CD4-positive, alpha-beta memory T cell (primary cell): ENCODE measurements at places on chromosomes 12 and 14.

DNA sequence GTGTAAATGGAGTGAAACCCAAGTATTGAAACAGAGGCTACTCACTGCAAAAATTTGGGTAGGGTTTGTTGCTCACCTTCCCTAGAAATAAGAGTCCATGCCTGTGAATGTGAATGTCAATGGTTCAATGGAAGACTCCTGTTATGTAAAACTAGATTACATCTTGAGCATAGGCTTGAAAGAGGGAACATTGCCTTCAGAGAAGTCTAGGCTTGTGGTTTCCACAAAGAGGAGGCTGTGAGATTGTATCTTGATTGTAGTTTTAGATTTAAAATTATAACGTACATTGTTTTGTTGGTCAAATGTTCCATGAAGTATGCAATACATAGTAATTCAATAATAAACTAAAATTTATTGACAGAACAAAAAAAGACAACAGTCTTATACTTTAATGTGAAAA is 413.7 kb upstream of the RPL10L start:
- no peak for DNase-seq

DNA sequence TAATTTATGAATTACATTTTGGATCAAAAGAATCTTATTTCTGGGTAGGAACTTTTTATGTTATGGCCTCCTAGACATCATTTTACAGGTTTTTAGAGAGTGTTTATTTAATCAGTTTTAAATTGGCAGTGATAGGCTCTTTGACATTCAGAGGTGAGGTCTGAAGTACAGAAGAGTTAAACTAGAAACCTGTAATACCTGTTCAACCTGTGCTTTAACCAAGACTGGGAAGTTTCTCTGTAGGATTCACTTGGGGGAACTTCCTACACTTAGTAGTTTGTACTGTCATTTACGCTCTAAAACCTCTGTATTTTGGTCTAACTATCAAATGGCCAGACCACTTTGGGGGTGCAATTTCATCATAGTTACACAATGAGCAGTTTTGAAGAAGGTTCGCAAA is 35.9 kb downstream of the PLEKHA5 start:
- no peak for DNase-seq

GRCh38 chr14:54600717-54601109 is 33.8 kb downstream of the SAMD4A start:
- no peak for DNase-seq

GRCh38 chr12:83690465-83690864 is 1003.8 kb downstream of the TMTC2 start:
- DNase-seq: no peak

- no peak for DNase-seq
These were observed 490.9 kb downstream of the FLRT2 start for GRCh38 chr14:86020841-86021240.

DNA sequence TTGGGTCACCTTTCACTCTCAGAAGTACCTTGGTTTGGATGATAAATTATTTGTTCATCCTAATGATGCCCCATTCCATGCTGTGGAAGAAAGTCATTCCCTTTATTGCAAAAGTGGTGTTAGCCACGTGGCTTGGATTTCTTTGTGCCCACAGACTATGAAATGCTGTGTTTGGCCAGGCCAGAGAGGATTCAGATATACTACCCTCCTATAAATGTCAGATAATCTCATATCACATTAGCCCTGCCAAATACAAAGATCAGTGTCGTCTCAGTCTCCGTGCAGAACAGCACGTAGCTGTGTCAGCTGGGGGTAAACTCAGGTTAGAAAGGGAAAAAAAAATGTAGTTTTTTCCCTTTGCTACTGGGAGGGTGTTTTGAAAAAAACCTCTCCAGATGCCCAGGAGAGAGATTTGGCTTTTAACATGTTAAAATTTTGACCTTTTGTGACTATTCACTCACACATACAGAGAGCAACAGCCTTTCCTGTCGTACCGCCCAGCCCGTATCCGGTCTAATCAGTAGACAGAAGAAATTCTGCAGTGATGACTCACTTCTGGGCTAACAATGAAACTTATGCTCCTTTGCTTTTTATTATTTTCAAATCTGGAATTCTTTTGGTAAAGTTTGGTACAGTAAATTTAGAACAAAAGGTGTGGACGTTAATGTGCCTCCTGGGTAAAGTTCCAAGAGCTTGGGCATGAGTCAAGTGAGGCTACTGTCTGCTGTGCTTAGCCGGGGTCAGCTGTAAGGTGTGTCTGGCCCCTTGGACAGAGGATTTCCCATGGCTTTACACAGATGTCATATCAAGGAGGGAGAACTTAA is 8.5 kb upstream of the PTPRB start:
- no peak for DNase-seq

DNA sequence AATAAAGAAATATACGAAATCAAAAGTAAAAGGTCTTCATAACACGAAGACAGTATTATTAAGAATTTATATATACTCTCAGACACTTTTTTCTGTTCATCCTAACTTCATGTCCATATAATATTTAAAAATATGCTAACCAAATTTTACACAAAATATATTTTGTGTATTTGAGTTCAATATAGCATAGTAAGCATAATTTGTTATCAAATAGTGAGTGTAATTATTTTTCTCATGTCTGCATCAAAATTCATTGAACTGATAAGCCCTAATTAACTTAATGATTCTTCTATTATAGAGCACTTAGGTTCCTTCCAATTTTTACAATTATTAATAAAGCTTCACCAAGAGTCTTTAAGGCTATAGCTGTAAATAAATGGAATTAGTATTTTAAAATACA is 99.7 kb upstream of the SYT1 start:
- no peak for DNase-seq

DNA sequence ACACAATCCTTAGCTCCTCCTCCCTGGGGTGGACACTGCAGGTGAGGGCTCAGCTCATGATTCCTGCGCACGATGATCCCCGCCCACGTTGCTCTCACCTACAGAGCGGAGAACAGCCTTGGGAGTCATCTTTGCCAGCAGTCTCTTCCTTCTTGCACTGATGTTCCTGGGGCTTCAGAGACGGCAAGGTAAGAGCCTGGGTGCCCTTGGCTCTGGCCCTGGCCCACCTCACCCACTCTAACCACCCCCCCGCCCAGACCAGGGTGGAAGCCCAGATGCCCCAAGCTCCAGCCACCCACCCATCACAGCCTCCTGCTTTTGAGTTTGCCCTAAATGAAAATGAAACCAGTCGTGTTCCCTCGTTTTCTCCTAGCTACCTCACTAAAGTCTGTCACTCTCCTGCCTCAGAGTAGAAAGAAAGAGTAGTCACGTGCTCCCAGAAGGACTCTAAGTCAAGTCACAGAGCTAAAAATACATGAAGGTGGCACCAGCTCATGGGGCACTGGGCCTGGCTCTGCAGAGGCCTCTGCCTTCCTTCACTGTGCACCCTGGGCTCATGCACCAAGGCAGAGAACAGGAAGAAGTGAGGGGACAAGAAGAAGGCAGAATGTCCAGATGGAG is 9.0 kb downstream of the TAPBPL start:
- no peak for DNase-seq

GRCh38 chr12:22361785-22362184 is 27.3 kb upstream of the ST8SIA1 start:
- no peak for DNase-seq

GRCh38 chr12:103841690-103842584 is 903 bp upstream of the NT5DC3 start:
- DNase-seq: peak; percentile 9

DNA sequence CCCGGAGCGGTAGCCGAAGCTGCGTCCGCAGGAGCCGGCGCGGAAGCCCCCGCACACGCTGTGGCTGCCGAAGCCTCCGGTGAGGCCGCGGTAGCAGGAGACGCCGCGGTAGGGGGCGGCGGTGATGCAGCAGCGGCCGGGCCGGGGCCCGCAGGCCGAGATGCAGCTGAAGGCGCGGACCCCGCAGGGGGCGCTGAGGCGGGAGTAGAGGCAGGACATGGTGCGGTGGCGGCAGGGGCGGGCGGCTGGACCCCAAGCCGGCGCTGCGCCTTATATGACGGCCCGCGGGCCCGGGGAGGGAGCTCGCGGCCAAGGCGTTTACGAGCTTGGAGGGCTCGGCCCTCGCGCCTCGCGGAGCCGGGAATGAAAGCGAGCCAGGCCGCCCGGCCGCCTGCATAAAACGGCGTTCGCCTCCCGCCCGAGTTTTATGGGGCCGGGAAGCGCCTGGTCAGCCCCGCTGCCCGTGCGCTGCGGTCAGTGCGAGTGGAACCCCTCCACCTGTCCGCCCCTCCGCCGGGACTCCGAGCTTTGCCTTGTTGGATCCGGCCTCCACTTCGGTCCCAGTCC is 16.0 kb upstream of the KRT86 start:
- DNase-seq: no peak
